Stimulated activated CD8-positive, alpha-beta memory T cell treated with anti-CD3 and anti-CD28 coated beads, Interleukin-2, amount 100 ng/mL, for 1 hour (primary cell): ENCODE measurements at places on chromosomes 4 and X.

DNA sequence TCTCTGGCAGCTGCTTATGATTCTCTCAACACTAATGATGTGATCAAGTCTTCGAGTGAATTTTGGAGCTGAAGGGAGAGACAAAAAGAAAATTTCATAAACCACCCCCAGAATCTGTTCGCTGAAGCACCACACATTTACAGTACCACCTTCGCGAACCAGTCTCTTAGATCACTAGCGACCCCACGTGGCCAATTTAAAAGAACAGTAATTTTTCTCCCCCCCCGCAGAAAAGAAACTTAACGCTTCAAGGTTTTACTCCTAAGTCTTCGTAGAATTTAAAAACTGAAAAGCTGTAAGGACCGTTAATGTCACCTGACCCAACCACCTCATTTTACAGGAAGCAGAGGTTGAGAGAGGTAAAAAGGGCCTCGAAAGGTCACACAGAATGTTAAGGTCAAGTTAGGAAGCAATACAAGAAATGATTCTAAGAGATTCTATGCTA, 187.5 kb downstream of the QDPR start:
- DNase-seq, result peak; percentile 6

DNA sequence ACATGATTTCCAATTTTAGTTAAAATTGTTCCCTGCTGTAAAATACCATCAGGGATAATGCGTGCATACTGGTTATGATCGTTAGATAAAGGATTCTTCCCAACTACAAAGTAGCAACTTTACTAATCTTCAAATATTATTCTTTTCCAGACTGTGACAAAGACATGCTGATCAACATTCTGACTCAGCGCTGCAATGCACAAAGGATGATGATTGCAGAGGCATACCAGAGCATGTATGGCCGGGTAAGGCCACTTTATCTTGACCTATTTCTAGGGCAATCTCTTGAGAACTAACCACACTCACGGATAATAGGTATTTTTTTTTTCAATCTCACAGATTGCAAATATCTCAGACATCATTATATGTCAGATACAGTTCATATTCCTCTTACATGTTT, 47.0 kb downstream of the ANXA10 start:
- DNase-seq, result no peak

GRCh38 chr4:153745651-153746050, 14.2 kb downstream of the RNF175 start:
- no peak for DNase-seq

DNA sequence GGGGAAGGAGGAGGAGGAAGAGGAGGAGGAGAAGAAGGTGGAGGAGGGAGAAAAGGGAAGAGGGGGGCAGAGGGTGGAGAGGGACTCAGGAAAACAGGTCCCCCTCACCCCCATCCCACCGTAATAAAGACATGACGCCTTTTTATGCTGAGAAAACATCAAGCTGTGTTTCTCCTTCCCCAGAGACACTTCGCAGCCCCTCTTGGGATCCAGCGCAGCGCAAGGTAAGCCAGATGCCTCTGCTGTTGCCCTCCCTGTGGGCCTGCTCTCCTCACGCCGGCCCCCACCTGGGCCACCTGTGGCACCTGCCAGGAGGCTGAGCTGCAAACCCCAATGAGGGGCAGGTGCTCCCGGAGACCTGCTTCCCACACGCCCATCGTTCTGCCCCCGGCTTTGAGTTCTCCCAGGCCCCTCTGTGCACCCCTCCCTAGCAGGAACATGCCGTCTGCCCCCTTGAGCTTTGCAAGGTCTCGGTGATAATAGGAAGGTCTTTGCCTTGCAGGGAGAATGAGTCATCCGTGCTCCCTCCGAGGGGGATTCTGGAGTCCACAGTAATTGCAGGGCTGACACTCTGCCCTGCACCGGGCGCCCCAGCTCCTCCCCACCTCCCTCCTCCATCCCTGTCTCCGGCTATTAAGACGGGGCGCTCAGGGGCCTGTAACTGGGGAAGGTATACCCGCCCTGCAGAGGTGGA, 45.3 kb upstream of the SHOX start:
- no peak for DNase-seq
